ENCODE measurements at places on chromosomes 16 and 17.

GRCh38 chr16:24349320-24349719 is 93.2 kb downstream of the CACNG3 start:
- no peak for DNase-seq

- DNase-seq = no peak
These were observed 56.6 kb downstream of the ZFPM1 start for GRCh38 chr16:88509749-88510069.

GRCh38 chr17:77165577-77165976 is 24.8 kb downstream of the SEC14L1 start:
- DNase-seq = no peak

GRCh38 chr17:79074649-79075445 is at the start of gene ENGASE:
Gene ENGASE, plus strand, starts transcription at chr17:79074824. Its CDS starts 121 bp downstream, at chr17:79074945.
- DNase-seq = peak; percentile 92

DNA sequence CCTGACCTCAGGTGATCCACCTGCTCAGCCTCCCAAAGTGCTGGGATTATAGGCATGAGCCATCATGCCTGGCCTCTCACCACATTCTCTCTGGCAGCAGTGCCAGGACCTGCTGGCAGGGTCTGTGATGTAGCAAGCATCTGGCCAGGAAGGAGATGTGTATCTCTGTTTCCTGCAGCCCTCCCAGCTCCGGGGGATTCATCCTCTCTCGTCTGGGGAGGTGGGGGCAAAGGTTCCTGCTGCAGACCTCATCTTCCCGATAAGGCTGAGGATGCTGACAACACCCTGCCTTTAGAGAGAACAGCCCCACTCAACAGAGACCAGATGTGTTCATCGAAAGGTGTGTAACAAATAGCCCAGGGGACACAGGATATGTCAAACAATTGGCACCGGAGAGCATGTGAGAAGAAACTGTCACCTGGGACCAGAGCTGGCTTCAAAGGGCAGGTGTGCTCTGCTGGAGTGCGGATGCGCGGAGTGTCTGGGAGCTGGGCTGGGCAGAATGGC is 54.8 kb upstream of the SEC14L1 start:
- no peak for DNase-seq

- DNase-seq = no peak
These were observed 72.5 kb downstream of the RBFOX1 start for GRCh38 chr16:7405166-7405565.

DNA sequence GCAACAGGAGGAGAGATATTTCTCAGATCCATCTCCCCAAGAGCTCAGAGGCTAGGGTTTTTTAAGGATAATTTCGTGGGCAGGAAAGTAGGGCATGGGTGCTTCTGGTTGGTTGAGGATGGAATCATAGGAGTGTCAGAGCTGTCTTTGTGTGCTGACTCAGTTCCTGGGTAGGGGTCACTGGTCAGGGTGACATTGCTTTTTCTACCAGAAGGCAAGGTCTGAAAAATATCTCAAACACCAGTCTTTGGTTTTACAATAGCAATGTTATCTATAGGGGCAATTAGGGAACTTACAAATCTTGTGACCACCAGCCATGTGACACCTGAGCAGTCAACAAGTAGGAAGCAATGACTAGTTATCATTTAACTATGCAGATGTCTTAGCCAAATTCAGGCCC is 82.9 kb upstream of the DYNLRB2 start:
- no peak for DNase-seq

All from CD4-positive, alpha-beta T cell treated with Interleukin-2 at 100 ng/mL for 4 hours (primary cell).